NCI-H774 (cell line): ENCODE measurements at places on chromosomes 2 and 18.

DNA sequence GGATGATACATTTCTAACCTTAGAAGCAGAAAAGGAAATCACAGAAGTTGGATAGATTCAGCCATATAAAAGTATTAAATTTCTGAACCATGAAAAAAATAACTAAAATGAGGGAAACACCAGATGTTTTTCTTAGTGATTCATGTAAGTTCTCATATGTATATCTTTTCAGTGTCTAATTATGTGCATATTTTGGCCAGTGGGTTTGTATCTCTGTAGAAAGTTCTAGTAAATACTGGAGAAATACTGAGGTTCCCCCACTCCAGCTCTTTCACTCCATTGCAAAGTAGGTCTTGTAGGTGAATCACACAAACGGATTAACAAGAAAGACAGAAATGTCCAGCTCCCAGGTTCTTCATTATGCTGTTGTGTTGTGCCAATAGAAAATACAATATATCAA lies 222.3 kb downstream of the NEDD4L start:
- DNase-seq = no peak

DNA sequence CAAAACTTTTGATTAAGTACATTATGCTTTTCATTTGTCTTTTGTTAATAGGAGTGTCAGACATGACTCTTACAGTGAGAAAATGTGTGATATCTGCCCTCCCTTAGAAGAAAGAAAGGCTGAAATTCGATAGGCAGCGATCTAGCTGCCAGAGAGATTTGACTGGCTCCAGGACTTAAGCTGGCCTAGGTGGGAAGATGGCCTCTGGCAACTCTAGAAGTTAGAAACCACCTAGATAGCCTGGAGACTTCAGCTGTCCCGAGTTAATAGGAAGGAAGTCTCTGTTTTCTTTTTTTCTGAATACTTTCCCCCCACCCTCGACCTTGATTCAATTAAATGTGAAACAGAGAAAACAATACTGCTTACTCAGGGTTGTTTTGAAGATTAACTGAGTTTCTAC lies 1194.7 kb upstream of the CRIM1 start:
- DNase-seq = no peak

DNA sequence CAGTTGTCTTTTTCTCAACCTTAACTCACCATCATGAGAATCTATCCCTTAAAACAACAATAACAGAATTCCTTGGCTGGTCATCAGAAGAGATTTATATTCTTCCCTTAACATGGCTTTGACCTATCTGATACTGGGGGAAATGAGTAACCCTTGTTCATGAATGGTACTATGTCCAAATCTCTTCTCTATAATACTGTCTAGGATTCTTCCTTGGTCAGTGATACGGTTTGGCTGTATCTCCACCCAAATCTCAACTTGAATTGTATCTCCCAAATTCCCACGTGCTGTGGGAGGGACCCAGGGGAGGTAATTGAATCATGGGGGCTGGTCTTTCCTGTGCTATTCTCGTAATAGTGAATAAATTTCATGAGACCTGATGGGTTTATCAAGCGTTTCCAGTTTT lies 282.0 kb upstream of the SIX2 start:
- no peak for DNase-seq

GRCh38 chr2:127146071-127146725 lies 39.2 kb upstream of the BIN1 start:
- no peak for DNase-seq

- DNase-seq = no peak
These were observed 40.7 kb downstream of the EIF5B start for GRCh38 chr2:99377879-99378278.

GRCh38 chr2:119350311-119350998 lies 16.2 kb downstream of the C2orf76 start:
- no peak for DNase-seq
